Activated T-cell treated with anti-CD3 and anti-CD28 coated beads, Interleukin-2, amount 50 U/mL, for 72 hours (primary cell): ENCODE measurements at places on chromosomes 4 and X.
A peak's percentile ranks its signal among the peaks of the same experiment; 100 is the strongest.

DNA sequence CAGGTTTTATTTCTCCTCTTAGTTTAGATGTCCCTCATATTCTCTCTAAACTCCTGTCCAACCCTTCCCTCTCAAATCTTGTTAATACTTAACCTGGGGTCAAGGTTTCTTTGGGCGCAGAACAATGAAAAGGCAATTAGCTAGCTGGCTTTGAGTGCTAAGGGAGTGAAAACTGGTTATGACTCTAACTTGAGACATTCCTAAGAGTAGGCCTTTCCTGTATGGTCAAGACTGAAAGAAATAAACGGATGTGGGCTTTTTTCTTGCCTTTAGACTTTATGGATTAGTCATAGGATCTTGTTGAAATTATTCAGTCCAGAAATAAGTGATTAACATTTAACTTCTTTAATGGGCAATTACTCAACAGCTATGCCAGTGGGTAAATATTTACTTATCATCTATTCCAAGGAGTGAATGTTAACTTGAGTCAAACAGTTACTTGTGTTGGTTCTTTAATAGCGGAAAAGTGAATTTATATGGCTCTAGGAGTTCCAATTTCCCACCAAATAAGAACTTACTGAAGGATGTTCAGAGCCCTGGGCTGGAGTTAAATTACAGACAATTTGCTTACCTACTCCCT, 141.7 kb upstream of the SCML1 start:
- no peak for DNase-seq

- DNase-seq: peak; percentile 23
These were observed 59.5 kb upstream of the KDR start for GRCh38 chr4:55184600-55185523.

DNA sequence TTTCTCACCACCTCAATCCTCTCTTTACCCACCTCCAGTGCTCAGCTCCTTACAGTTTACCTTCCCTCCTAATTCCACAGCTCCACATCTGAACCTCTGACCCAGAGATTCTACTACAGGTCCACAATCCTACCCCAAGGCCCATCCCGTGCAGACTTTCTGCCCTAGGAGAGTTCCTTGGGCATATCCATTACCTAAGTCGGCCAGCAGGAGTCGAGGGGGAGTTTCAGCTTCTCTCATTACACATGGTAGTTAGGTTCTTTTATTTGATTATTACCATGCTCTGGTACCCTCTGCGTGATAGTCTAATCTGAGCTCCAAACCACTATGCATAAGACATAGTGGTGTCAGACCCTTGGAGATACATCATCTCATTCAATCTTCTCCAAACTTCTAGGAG, 117.9 kb downstream of the SH3RF1 start:
- DNase-seq: no peak

- no peak for DNase-seq
These were observed 8.9 kb upstream of the PCDH18 start for GRCh38 chr4:137541181-137541580.

DNA sequence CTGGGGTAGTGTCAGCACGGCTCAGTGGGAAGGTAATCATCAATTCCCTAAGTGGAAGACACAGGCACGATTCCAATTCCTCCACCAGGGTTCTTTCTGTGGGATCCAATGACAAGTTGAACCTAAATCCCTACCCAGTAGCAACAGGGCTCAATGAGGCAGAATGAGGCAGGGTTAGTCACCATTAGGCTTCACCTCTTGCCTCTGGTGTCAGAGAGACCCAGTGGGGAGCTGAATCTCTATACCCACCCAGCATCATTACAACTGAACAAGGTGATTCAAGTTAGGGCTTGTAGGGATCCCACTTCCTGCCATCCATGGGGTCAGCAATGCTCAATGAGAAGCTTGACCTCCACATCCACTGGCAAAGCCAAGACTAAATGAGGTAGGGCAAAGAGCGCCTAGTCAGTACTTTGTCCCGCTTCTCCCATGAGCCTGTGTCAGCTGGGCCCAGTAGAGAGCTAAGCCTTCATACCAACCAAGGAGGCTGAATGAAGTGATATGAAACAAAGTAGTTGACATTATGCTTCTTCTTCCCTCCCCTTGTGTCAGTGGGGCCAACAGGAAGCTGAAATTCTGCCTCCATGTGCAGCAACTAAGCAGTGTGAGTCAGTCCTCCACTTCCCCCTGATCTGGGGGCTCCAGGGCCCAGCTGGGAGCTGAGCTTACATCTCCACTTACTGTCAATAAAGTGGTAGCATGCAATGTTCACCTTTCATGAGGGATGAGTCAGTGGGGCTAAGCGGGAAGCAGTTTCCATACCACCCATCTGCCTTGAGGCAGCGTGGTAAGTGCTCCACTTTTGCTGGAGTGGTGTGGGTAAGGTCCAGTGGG, 36.4 kb upstream of the RBM41 start:
- DNase-seq: peak; percentile 3

- DNase-seq: no peak
These were observed 9.7 kb downstream of the TMEM184C start for GRCh38 chr4:147626903-147627302.

- DNase-seq: no peak
These were observed 11.8 kb upstream of the CD40LG start for GRCh38 chrX:136636121-136636520.

DNA sequence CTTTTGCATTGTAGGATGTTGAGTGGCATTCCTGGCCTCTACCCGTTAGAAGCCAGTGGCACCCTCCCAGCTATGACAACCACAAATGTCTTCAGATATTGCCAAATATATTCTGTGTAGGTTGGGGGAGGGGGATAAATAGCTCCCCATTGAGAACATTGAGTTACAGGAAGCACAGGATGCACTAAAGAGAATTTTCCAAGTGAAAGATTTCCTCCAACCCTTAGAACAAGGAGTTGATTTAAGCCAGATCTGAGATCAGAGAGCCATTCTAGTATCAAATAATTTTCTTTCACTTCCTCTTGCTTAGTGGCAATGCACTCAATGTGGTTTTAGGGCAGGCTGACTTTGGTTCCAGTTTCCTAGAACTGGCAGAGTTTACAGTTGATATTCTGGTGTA, 436.6 kb downstream of the C4orf33 start:
- no peak for DNase-seq

DNA sequence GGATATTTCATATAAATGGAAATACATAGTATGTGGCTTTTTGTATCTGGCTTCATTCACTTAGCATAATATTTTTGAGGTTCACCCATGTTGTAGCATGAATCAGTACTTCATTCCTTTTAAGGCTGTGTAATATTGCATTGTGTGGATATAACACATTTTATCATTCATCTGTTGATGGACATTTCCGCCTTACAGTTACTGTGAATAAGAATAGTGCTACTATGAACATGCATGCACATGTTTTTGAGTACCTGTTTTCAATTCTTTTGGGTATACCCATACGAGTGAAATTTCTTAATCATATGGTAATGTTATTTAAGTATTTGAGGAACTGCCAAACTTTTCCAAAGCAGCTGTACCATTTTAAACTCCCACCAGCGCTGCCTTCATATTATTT, 539.6 kb upstream of the DIPK2B start:
- no peak for DNase-seq

DNA sequence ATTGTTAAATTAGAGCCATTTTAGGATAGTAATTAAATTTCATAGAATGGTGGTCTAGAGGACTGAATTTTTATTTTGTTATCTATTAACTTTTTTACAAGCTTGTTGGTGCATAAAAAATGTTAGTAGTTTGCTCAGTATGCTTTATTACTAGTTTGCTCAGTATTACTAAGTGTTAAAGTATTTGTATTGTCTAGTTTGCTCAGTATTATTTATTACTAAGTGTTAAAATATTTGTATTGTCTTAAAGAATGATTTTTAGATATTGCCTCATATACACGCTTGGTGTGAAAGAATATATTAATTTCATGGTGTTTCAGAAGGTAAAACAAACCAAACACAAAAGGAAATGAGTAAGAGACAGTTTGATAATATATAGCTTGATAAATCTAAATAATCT, 268.4 kb upstream of the MAGEB18 start:
- DNase-seq: no peak

GRCh38 chr4:142929526-142929925, 83.4 kb upstream of the INPP4B start:
- no peak for DNase-seq

DNA sequence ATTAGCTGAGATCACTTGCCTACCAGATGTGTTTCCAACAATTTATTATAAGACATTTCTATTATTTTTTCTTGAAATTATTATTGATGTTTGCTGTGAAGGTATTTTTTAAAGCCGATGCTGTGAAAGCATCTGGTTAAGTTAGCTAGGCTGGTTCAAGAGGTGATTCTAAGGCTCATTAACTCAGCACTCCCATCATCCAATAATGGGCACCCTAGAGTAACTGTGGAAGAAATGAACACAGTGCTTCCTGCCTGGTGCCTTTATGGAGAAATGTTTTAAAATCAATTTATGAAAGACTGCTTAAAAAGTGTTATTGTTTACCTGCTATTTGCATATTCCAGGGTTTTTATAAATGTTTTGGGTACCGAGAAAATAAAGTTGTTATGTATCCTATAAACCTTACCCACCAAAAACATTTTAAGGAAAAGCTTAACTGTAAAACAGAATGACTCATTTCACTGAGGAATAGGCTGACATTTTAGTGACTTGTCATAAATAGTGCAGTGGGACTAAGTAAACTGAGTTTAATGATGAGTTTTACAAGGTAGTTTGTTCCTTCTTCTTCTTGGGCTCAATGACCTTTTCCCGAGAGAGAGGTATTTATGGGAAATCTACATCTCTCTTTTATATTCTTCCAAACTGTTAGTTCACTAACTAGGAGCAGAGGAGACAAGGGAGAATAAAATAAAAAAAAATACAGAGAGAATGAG, 310.0 kb upstream of the AADAT start:
- DNase-seq: no peak

DNA sequence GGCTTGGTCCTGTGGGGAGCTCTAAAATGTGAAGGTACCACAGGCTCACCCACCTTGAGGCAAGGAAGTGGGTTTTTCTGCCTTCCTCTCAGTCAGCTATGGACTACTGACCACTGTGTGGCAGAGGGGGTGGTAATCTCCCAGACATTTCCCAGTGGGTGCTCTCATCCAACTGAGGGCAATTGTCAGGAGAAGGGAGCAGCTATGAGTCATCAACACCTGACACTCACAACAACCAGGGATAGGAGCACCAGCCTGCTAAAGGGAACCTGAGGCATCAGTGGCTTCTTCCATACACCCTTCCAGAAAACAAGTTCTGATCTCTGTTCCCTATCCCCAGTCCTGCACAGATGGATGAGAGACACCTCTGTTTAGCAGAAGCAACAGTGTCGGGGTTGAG, 468.8 kb downstream of the BCOR start:
- no peak for DNase-seq

DNA sequence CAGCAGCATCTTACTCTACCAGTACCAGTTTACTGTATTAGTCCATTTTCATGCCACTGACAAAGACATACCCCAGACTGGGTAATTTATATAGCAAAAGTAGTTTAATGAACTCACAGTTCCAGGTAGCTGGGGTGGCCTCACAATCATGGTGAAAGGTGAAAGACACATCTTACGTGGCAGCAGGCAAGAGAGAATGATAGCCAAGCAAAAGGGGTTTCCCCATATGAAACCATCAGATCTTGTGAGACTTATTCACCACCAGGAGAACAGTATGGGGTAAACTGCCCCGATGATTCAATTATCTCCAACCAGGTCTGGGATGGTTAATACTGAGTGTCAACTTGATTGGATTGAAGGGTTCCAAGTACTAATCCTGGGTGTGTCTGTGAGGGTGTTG, 69.3 kb downstream of the YIPF6 start:
- peak; percentile 30 for DNase-seq

DNA sequence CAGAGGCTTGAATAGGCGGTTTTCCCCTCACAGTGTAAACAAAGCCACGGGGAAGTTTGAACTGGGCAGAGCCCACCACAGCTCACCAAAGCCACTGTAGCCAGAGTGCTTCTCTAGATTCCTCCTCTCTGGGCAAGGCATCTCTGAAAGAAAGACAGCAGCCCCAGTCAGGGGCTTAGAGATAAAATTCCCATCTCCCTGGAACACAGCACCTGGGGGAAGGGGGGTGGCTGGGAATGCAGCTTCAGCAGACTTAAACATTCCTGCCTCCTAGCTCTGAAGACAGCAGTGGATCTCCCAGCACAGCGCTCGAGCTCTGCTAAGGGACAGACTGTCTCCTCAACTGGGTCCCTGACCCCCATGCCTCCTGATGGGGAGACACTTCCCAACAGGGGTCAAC, 44.0 kb upstream of the USP38 start:
- DNase-seq: no peak

- peak; percentile 59 for DNase-seq
These were observed at the start of gene BST1 for GRCh38 chr4:15702941-15703403. BST1 (plus strand) TSS chr4:15703065; CDS start chr4:15703145, 80 bp downstream.

DNA sequence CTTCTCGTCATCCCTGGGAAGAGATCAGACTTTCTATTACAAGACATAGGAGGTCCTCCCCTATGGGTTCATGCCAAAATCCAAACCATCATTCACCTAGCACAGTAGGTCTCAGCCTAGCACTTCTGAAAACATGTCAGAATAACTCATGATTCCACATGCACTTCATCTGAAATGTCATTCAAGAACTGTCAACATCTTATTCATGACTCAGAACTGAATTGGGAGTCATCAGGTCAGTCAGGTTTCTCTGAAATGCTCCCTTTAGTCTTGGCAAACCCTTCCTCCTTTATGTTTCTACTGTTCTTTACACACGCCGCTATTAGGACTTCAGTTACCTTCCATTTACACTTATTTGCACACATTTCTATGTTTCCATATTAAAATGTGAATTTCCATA, 67.2 kb downstream of the ANTXR2 start:
- DNase-seq: peak; percentile 39

- DNase-seq: no peak
These were observed 61.9 kb upstream of the GABRG1 start for GRCh38 chr4:46185766-46186165.

GRCh38 chr4:76641351-76641750, 206.3 kb downstream of the SHROOM3 start:
- DNase-seq: no peak

GRCh38 chrX:154539077-154539476, 7.6 kb downstream of the G6PD start:
- no peak for DNase-seq

- no peak for DNase-seq
These were observed 15.9 kb downstream of the CTAG1A start for GRCh38 chrX:154600759-154601374.

- DNase-seq: peak; percentile 16
These were observed 637 bp downstream of the AMER1 start for GRCh38 chrX:64204701-64205440.

DNA sequence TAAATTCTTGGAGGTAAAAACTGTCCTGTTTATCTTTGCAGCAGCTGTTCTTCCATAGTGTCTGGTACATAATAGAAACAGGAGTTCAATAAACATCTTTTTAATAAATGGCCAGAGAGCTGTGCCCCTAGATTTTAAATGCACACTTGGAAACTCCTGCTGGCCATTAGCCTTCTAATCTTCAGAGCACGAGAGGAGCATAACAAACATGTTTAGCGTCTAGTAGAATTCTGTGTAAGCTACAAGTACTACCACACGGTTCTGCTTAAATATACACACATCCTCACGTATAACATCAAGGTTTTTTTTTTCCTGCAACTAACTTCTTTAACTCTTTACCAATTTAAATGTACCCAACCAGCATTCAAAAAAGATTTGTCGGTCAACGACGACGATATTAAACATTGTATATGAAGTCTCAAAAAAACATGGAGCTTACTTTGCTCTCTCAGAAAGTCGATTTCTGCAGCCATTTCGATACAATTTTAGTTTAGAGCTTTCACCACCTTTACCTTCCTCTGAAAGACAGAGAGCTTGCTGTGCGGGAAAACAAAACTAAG, 628 bp downstream of the SCLT1 start:
- DNase-seq: no peak
